ENCODE measurements at places on chromosomes 7 and 10.

DNA sequence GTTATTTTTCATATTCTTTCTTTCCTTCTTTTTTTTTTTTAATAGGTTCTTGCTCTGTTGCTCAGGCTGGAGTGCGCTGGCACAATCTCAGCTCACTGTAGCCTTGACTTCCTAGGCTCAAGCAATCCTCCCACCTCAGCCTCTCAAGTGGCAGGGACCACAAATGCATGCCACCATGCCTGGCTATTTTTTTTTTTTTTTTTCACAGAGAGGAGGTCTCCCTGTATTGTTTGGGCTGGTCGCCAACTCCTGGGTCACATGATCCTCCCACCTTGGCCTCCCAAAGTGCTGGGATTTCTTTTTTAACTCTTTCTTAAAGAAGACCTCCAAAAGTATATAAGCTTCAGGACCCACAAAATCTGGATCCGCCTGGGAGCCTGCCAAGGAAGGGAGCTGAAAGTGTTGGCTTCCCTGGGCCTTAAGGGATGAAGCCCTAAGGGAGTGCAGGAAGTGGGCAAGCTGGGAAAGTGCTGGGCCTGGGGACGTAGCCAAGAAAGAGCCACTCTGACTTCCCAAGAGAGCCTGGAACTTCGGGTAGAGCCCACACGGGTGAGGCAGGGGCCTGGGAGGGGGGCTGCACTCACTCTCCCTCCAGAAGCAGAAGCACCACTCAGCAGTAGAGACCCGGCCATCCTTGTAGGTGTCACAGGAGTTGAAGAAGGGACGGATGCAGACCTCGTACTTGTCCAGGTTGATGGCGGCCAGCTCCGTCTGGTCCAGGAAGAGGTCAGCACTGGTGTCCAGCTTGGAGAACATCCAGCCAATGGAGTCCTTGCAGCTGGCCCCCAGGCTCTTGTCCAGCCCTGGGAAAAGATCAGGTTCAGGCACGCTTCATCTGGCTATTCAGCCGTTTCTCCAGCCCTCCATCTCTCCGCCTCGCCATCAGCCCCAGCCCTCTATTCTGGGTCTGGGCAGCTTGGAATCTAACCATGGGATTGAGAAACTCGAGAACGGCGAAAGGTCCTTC lies 21.8 kb downstream of the SPOCK2 start:
- DNase-seq: no peak

GRCh38 chr7:114417290-114417689 lies 2.7 kb downstream of the FOXP2 start:
- no peak for DNase-seq

- DNase-seq: no peak
These were observed 149.3 kb upstream of the SHH start for GRCh38 chr7:155961241-155962190.

DNA sequence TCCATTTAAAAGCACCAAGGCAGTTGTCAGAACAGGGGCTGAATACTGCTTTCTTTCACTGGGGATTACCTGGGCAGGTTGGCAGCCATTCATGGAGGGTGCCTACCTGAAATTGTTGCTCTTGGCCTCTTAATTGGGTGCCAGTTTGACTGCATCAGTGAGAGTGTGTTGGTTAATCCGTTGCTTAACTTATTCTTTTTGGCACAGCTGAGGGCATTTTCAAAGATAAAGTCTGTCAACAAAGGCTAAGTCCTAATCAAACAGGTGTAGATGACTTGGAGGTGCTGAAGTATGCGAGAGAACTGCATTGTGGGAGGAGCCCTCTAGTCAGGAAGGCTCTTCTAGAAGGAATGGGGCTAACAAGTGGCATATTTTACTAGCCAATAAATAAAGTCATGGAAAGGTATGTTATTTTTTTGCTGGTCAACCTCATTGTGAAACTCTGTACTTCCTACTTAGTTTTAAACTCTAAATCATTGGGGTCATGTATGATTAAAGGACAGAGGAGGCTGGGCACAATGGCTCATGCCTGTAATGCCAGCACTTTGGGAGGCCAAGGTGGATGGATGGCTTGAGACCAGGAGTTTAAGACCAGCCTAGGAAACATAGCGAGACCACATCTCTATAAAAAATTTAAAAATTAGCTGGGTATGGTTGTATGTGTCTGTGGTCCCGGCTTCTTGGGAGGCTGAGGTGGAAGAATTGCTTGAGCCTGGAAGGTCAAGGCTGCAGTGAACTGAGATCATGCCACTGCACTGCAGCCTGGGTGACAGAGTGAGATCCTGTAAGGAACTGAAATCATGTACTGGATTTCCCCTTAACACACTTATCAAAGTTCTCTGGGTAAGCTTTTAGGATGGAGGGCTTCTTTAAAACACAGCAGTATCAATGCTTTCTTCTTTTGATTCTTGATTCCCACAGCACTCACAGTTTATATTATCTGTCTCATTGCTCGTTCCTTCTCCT lies 134.1 kb downstream of the LRMDA start:
- DNase-seq: no peak

DNA sequence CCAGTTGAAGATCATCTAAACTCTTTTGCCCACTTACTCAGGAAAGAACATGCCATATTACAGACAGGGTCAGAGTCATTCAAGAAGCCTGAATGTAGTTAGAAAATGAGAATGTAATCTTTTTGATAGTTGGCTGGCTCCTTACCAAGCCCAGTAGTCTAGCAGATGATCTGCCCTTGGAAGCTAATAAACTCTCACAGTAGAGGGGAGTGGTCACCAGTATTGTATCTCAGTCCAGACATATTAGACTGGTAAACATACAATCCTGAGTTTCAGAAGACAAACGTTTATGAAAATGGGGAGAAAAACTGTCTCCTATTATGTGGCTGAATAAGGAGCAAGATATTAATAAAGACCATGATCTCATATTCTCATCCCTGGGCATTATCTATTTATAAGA lies 65.3 kb downstream of the SEPTIN7 start:
- no peak for DNase-seq

DNA sequence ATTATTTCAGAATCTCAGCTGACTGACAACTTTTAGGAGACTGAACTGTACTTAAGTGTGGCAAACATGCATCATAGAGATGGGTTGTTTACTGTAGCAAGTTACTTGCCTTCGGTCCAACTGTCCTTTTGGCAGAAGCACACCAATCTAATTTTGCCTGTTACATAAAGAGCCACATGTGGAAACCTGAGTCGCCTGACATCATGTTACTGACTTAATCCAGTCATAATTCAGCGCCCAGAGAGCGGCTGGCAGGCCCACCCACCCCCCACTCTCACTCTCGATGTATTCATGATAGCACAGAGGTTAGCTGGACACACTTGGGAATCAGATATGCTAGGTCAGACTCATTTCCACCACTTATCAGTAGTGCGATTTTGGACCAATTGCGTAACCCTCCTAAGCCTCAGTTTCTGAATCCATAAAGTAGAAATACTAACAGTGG lies 57.3 kb upstream of the CAPZA2 start:
- DNase-seq: no peak

GRCh38 chr10:120749072-120749471 lies 102.1 kb upstream of the WDR11 start:
- DNase-seq: no peak

- no peak for DNase-seq
These were observed 268.7 kb downstream of the CELF2 start for GRCh38 chr10:11286261-11286852.

DNA sequence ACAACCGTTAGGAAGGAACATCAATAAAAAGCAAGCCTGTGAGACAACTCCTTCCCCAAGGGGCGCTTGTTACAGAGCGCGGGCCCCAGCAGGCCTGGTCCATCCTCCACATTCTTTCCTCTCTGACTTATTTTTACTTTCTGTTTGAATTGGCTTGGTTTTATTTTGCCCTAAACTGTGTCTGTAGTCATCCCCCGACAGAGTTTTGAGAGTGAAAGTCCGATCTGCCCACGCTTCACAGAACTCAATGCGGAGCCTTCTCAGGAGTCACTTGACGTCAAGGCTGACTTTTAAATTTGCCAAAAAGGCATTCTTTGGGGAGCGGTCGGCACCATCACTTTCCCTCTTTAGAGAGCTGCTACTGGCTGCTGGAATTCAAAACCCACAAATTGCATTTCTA lies 150.1 kb upstream of the KLF6 start:
- no peak for DNase-seq

- DNase-seq: no peak
These were observed 9.2 kb upstream of the SVIL start for GRCh38 chr10:29643771-29644501.

DNA sequence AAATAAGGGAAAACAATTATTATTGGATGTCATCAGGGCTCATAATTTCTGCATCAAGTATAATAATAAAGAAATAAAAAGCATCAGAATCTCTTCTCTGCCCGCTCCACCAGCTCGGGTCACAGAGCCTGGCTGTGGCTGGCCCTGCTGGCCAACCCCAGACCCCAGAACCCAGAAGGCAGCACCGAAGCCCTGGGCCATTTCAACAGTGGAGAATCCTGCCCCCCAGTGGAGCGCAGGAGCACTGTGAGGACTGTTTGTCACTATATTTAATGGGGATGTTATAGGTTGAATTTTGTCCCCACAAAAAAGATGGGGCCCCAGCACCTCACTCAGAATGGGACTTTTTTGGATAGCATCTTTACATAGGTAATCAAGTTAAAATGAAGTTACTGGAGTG lies 27.3 kb downstream of the DENND11 start:
- DNase-seq: no peak

- no peak for DNase-seq
These were observed 14.6 kb upstream of the GPR26 start for GRCh38 chr10:123651421-123652047.

GRCh38 chr10:89659143-89660131 lies 14.4 kb upstream of the PANK1 start:
- DNase-seq: no peak

GRCh38 chr7:85561706-85562105 lies 374.9 kb upstream of the SEMA3D start:
- DNase-seq: no peak

GRCh38 chr10:61064356-61064755 lies 120.4 kb upstream of the RHOBTB1 start:
- no peak for DNase-seq

- DNase-seq: no peak
These were observed 60.8 kb upstream of the HECTD2 start for GRCh38 chr10:91349381-91349780.

GRCh38 chr7:29071203-29071874 lies 75.0 kb downstream of the CPVL start:
- no peak for DNase-seq

DNA sequence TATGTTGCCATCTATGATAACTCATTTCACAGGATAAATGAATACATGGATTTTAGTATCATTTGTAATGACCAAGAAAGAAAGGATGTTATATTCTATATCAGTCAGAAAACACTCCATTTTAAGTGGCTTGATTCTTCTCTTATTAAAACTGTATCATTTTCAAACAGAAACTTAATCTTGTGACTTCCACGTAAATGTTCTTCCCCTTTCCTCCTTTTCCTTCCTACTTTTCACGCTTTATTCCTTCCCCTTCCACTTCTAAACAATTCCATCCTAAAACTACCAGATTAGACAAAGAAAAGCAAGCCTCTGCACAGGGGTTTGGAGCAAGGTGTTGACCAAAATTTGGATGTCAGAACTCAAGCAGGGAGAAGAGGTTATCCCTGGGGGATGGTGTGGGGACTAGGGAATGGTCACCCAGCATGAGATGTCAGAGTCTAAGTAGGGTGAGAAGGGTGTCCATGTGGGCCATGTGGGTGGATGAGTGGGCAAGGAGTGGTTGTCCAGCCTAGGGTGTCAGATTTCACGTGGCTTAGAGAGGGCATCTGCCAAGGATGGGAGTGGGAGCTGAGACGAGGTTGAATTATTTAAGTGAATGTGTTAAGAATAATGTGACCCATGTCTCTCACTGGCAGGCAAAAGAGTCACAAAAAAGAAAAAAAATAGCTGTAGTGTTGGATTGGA lies 5.0 kb upstream of the GSAP start:
- no peak for DNase-seq

GRCh38 chr10:26199841-26200240 lies 16.7 kb upstream of the GAD2 start:
- no peak for DNase-seq

DNA sequence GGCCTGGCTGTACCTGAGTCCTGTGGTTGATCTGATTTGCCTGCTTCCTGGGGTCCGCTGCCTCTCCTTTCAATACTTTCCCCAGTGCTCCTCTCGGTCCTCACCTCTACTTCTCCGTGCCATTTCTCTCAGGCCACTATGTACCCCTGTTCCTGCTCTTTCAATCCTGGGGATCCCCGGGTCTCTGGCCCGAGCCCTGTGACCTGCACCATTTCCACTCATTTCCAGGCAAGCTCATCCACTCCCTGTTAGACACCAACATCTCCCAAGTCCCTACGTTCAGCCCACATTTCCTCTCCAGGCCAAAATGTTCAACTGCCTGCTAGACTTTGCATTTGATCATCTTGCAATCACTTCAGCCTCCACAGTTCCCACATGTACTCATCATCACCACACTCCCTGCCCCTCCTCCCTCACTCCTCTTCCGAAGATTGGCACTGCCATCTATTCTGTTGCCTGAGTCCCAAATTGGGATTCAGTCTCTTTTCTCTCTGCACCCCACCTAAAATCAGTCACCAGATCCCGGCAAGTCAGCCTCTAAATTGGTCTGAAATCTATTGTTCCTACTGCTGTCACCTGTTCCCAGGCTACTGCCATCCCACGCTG lies 34.4 kb upstream of the ZMIZ1 start:
- no peak for DNase-seq

DNA sequence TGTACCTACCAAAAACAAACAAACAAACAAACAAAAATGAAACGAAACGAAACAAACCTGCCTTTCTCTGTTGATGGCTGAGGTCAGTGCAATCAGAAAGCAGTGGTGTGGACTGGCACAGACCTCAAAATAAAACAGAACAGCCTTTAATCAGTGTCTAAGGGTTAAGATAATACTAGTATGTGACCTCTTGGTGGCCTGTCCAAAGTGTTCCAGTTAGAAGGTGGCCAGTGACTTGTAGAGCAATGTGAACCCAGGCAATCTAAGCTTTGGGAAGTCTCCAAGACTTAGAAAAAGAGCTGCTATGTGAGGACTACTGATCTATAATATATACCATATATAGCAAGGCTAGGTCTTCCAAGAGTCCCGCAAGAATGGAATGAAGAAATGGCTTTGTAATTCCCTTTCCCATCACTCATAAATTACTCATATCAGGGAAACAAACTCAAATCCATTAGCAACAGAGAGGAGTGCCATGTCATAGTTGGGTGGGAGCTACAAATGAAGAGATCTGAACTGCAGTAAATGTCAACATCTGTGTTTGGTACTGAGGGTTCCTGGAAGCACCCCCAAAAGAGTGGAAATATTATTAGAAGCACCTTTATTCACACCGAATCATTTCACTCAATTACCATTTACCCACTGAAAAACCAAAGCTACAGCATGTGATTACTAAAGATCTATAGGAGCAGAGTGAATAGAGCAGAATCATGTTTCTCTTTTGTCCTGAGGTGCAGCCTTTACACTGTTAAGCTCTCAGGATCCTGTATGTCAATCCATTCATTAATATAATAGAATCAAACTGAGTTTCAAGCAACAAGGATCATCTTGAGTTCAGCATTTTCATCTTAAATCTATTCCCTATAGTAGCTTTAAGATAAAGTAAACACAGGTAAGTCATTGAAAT lies 28.0 kb downstream of the ABLIM1 start:
- no peak for DNase-seq

- DNase-seq: no peak
These were observed 171.8 kb downstream of the SEMA3D start for GRCh38 chr7:85014936-85015660.

GRCh38 chr10:122018491-122018890 lies 29.5 kb downstream of the TACC2 start:
- no peak for DNase-seq
